ENCODE measurements at places on chromosomes 16 and 17. TPM values are rescaled to one million over a fixed set of nuclear protein-coding genes. Genes with fewer than 3 reads are reported as not detected.

The CUEDC1 gene
- total RNA-seq, result 103 TPM

The HIC1 gene
- total RNA-seq, result 1.4 TPM

The ENPP7 gene
- not detected for total RNA-seq

The MEIOC gene
- total RNA-seq, result 0.82 TPM

The KRTAP4-4 gene
- total RNA-seq, result not detected

GRCh38 chr16:79089735-79090284 is 510.7 kb downstream of the MAF start:
- no peak overlapping the region for H3K4me3 ChIP-seq
- H3K4me1 ChIP-seq, result no peaks in the 10 kb centered on the region
- no peaks in the 10 kb centered on the region for H3K36me3 ChIP-seq
- no peak overlapping the region for H3K27ac ChIP-seq
- DNase-seq, result no peak

- DNase-seq, result no peak
- no peaks in the 10 kb centered on the region for H3K36me3 ChIP-seq
- no peaks in the 10 kb centered on the region for H3K27me3 ChIP-seq
- 0 out of 2 replicates have a peak, but pooled peaks cover 1% of the 10 kb centered on the region for H3K4me1 ChIP-seq
- H3K4me3 ChIP-seq, result no peak overlapping the region
- H3K27ac ChIP-seq, result no peak overlapping the region
Measured at GRCh38 chr16:31080035-31080629, 5.9 kb downstream of the ZNF646 start.

DNA sequence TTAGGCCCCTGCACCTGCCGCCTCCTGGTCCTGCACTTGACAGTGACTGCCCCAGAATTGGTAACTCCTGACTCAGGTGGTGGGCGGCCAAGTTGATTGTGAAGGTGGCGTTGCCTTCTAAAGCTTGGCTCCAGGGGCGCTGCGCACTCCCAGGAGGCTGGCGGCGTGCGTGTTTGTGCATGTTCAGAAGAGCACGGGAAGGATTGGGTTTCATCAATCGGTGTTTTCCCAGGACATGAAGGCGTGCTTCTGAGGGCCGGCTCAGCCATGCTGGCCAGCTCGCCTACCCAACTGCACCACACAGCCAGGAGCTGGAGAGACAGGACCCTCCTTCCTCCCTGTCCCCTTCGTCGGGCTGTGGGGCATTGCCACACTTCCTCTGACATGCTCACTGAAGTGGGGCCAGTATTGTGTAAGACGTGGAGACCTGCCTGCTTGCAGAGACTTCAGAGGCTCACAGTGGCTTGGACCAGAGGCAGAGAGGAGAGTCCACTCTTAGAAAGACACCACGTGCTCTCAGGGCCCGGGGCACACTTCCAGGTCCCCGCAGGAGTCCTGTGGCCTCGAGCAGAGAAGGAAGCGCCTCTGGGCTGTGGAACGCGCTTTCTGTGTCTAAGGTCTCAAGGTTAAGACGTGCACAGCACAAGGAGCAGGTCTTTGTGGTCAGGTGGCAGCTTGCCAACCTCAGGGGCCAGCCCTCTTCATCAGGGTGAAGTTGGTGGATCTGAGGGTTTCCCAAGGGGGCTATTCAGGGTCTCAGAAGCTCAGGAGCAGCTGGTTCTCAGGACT is 2.8 kb downstream of the RAB40C start:
- H3K4me1 ChIP-seq, result peaks cover 26% of the 10 kb centered on the region
- no peak overlapping the region for H3K4me3 ChIP-seq
- H3K27ac ChIP-seq, result peak overlapping the region; percentile 18
- no peaks in the 10 kb centered on the region for H3K27me3 ChIP-seq
- H3K36me3 ChIP-seq, result no peaks in the 10 kb centered on the region

- H3K27ac ChIP-seq, result peak overlapping the region; percentile 42
- H3K27me3 ChIP-seq, result no peaks in the 10 kb centered on the region
- H3K4me1 ChIP-seq, result no peaks in the 10 kb centered on the region
- H3K4me3 ChIP-seq, result peak overlapping the region; percentile 10
- DNase-seq, result no peak
Measured at GRCh38 chr17:42653179-42654124, 5.6 kb upstream of the TUBG2 start.

DNA sequence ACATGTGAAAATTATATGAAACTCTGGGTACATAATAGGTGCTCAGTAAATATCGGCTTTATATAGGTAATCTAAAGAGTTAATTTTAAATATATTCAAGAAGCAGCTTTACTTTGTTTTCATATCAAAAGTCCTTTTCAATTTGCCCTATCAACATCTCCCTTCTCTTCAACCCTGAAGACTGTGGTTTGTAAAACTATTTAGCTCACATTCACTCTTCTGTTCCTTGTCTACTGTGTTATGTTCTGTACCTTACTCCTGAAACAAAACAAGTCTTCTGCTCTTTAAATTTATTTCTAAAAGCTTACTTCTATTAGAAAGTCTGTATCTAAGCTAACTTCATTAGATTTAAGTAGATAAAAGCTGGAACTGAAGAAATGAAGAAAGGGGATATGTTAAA is 301.7 kb upstream of the PMFBP1 start:
- H3K4me1 ChIP-seq, result no peaks in the 10 kb centered on the region

- no peak for DNase-seq
- H3K27ac ChIP-seq, result no peak overlapping the region
- H3K27me3 ChIP-seq, result no peaks in the 10 kb centered on the region
- no peaks in the 10 kb centered on the region for H3K36me3 ChIP-seq
Measured at GRCh38 chr17:44093231-44093900, 22.8 kb downstream of the G6PC3 start.

DNA sequence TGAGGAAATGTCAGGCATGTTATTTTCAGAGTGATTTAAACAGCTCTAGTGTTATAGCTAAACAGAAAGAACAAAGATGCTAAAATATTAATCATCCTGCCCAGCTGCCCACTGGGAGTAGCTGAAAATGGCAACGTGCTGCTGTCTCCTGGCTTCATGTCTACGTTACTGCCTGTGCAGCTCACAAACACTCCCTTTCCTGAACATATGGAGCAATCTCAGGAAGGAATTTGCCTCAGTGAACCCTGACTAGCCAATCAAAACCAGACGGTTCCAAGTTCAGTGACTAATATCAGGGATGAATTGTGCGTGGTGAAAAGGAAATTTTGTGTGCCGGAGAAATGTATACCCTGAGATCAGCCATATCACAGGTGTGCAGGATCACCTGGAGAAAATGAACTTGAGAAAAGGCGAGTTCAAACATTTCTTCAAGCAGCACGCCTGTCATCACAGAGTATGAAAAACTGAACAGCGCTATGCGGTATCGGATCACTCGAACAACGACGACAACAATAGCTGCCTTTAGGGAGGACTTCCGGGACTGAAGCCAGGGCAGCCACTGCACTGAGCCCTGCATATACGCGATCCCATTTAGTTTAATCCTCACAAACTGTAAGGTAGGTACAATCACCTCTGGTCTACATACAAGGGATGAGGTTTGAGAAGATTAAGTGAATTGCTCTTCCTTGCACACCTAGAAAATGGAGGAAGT is 110.3 kb downstream of the STX8 start:
- no peak for DNase-seq
- H3K27me3 ChIP-seq, result no peaks in the 10 kb centered on the region
- no peak overlapping the region for H3K27ac ChIP-seq

DNA sequence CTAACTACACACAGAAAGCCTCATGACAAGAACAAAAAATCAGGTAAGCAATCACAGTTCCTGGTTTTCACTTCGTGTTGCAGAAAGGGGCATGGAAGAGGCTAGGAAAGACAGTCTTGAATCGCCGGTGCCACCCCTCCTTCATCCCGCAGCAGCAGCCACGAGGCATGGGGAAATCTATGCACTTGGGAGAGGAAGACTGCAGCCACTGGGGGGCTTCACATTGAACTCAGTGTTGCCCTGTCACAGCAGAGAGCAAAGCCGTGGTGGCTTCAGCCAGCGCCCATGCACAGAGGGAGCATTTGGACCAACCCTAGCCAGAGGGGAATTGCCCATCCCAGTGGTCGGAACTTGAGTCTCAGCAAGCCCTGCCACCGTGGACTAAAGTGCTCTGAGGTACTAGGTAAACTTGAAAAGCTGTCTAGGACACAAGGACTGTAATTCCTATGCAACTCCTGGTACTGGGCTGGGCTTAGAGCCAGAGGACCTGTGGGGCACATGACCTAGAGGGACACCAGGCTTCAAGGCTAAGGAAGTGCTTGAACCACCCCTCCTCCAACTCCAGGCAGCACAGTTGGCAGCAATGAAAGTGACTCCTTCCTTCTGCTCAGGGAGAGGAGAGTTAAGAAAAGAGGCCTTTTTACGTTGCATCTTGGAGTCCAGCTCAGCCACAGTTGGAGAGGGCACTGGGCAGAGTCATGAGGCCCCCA is 35.2 kb upstream of the ATP2C2 start:
- H3K36me3 ChIP-seq, result no peaks in the 10 kb centered on the region
- no peak overlapping the region for H3K4me3 ChIP-seq
- no peak overlapping the region for H3K27ac ChIP-seq
- no peaks in the 10 kb centered on the region for H3K4me1 ChIP-seq

GRCh38 chr16:86031141-86031678 is 132.2 kb downstream of the IRF8 start:
- no peaks in the 10 kb centered on the region for H3K4me1 ChIP-seq
- H3K4me3 ChIP-seq, result no peak overlapping the region
- H3K27ac ChIP-seq, result no peak overlapping the region
- H3K27me3 ChIP-seq, result no peaks in the 10 kb centered on the region

DNA sequence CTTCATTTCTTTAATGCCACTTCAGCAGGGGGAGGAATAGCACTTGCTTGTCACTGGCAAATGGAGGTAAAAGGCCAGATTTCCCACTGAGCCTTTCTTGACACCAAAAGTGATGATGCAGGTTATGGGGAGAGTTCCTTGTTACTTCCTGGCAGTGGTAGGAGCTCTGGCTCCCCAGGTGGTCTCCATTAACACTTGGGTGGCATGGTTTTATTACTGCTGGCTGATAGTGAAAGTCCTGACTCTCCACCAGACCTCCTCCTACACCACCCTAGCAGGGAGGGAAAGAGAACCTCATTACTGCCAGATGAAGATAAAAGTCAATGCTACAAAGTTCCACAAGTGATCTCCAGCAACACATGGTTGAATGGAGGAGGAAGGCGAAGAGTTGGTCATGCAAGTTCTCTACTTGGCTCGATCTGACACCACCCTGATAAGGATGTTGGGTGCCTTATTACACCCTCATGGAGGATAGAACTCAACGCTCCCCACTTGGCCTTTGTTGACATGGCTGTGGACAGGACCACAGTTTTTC is 152.7 kb upstream of the GNAO1 start:
- H3K27me3 ChIP-seq, result no peaks in the 10 kb centered on the region
- DNase-seq, result no peak
- H3K36me3 ChIP-seq, result no peaks in the 10 kb centered on the region
- H3K27ac ChIP-seq, result no peak overlapping the region
- H3K4me3 ChIP-seq, result no peak overlapping the region

DNA sequence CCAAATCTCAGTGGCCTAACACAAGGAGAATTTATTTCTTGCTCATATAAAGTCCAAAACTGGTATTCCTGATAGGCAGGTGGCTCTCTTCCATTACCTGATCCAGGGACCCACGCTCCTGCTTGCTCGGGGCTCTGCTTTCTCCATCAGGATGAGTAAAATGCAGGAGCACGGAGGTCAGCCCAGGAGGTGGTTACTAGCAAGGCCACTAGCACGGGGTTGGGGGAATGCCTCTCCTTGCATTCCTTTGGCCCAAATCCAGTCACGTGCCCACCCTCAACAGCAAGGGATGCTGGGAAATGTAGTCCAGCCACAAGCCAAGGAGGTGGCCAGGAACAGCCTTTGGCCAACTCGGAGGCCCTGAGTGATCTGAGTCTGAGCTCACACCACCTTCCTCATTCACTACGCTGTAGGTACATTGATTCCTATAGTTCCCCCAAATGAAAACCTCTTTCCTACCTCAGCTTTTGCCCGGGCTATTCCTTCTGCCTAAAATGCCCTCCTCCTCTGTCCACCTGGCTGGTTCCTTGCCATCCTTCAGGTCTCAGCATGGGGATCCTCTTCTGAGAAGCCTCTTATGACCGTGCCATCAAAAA is 38.3 kb upstream of the HAPSTR1 start:
- H3K4me3 ChIP-seq, result peak overlapping the region; percentile 33
- H3K36me3 ChIP-seq, result no peaks in the 10 kb centered on the region
- no peaks in the 10 kb centered on the region for H3K27me3 ChIP-seq
- H3K4me1 ChIP-seq, result peaks cover 12% of the 10 kb centered on the region

GRCh38 chr16:8943001-8943763 is 20.5 kb downstream of the USP7 start:
- DNase-seq, result no peak
- H3K4me1 ChIP-seq, result peaks cover 31% of the 10 kb centered on the region
- no peak overlapping the region for H3K4me3 ChIP-seq

GRCh38 chr17:41943492-41943891 is 13.1 kb downstream of the ODAD4 start:
- no peaks in the 10 kb centered on the region for H3K27me3 ChIP-seq
- no peak overlapping the region for H3K4me3 ChIP-seq
- no peak for DNase-seq
- no peaks in the 10 kb centered on the region for H3K36me3 ChIP-seq

DNA sequence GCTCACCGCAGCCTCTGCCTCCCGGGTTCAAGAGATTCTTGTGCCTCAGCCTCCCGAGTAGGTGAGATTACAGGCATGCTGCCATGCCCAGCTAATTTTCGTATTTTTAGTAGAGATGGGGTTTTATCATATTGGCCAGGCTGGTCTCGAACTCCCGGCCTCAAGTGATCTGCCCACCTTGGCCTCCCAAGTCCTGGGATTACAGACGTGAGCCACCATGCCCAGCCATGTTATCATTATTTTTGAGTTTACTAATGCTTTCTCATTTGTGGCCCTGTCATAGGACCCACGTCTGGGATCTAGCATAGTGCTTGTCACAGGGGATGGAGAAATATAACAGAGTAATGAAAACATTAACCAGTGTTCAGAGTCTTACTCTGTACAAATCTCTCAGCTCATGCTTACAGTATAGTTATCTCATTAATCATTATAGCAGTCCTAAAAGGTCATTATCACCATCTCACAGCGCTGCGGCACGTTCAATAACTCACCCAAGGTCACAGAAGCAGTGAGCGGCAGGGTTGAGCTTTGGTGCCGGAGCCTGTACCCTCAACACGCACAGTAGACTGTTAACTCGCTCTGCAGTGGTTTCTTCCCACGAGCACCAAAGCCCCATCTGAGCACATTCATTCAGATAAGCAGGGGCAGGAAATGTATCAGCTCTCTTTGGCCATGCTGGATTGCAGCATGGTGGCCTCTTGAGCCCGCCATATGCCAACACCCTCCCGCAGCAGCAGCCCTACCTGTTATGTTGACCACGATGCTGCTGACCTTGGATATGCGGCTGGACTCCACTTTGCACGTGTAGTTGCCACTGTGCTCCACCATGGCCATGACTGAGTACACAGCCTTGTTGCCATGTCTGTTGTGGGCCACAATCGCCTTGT is 21.4 kb downstream of the PECAM1 start:
- H3K4me1 ChIP-seq, result no peaks in the 10 kb centered on the region
- no peak overlapping the region for H3K4me3 ChIP-seq
- DNase-seq, result no peak
- H3K36me3 ChIP-seq, result no peaks in the 10 kb centered on the region
- H3K27me3 ChIP-seq, result no peaks in the 10 kb centered on the region

DNA sequence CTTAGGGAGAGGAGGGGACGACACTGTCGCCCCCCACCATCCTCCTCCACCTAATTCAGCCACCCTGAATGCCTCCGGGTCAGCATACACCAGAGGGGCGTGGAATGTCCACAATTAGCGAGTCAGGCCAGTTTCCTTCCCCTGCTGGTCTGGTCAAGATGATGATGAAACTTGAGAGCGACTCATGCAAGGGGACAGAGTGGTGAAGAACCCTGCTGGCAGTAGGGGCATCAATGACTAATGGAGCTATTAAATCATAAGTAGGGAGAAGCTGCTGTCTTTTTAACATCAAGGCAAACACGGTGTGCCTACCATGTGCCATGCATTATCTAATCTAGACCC is 7.2 kb downstream of the SPACA3 start:
- no peaks in the 10 kb centered on the region for H3K36me3 ChIP-seq
- H3K27me3 ChIP-seq, result 0 out of 2 replicates have a peak, but pooled peaks cover 2% of the 10 kb centered on the region
- no peak for DNase-seq
- H3K4me3 ChIP-seq, result no peak overlapping the region
- no peak overlapping the region for H3K27ac ChIP-seq
- no peaks in the 10 kb centered on the region for H3K4me1 ChIP-seq

Data from Panc1 (cell line).